ENCODE measurements at places on chromosomes 7 and 10.

- no peak for DNase-seq
Observed at GRCh38 chr10:58588673-58589265, 76.1 kb downstream of the BICC1 start.

- DNase-seq, result no peak
Observed at GRCh38 chr10:82661701-82662100, 786.7 kb downstream of the NRG3 start.

- peak; percentile 81 for DNase-seq
Observed at GRCh38 chr7:464454-465401, 54.9 kb downstream of the PDGFA start.

DNA sequence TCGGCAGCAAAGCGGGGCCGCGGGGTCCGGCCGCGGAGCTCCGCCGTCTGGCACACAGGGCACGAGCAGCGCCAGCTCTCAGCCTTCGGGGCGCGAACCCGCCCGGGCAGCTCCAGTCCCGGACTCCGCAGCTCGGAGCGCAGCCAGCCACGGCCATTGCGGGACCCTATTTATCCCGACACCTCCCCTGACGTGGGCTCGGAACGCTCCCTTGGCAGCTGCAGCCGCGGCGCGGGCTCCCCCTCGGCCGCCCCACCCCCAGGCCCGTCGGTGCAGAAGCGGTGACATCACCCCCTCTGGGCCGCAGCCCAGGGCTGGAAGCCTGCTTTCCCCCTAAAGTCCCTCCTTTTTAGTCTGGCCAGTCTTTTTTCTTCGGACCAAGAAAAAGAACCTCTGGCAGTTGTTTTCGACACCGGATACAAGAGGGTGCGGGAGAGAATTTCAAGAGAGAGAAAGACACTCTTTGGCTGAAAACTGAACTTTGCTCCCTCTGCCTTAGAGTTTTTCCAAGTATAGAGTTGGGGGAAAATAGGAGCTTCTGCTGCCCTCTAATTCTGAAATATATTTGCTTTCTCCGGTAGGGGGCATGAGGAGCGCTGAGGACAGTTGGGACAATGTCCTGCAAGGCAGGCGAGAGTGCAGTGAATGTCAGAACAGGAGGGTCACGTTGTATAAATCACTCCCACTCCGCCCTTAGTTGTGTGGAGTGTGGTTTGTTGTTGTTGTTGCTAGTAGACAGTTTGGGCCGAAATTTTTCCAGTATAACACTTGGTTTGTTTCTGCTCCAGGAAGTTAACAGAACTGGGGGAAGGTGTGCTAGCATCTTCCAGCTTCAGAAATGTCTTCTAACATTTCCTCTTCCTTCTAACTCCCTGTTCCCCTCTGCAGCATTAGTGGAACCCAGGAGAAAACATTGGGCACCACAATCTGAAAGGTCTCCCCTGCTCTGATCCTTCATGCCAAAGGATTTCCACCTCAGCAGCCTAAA lies at the start of gene SFRP4:
Gene SFRP4 (minus strand): TSS at position 145 of the 988 bp plus-strand sequence. CDS start 280 bp downstream, outside the sequence.
- DNase-seq, result peak; percentile 56

DNA sequence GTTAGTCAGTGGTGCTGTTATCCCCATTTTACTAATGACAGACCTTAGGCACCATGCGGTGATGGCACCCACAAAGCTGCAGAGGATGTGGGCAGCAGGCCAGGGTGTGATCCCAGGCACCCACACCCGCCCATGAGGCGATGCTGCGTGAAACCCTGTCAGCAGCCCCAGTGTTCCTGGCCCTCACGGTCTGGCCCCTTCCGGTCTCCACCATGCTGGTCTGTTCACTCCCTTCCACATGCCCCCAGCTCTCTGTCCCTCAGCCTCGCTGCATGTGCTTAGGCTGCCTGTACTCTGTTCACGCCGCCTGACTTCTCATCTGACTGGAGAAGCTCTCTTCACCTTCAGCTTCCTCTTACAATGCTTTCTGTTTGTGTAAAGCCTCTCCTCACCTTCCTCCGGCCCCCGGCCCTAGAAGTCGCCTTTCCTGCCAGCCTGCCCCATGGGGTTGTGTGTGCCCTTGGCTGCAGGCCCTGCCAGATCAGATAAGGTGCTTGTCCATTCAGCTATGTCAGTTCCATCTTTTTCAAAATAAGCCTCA lies 17.6 kb upstream of the ORAI2 start:
- DNase-seq, result peak; percentile 34

DNA sequence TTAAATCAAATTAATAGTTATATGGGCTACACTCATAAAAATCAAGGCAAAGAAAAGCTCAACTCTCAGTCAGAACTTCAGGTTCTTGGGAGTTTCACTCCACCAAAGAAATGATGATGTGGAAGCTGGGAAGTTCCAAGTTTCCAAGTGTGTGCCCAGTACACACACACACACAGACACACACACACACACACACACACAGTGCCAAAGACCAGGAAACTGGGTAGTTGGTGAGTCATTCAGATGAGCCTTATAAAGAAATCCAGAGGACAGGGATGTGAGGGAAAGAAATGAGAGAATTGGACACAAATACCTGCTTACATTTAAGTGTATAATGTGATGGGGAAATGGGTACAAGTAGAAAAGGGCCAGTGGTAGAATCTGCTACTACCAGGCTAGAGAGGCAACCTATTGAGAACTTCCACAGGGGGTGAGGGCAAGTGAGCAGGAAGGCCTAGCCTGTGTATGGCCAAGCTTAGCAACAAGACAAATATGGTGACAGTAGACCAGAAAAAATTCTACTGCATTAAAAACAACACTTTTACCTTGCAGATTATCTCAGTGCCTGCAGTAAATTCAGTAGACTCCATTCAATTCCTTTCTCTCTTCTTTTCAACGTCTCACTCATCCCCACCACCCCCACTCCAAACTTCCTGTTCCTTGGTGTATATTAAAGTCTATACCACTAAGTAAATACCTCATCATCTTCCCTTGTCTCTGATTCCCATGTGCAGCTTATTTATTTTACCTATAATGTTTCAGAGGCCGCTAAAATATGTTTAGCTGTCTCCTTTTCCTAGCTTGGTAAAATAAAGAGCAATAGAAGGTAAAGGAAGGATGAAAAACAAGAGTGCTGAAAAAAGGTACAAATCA lies 95.0 kb downstream of the CABCOCO1 start:
- peak; percentile 67 for DNase-seq

DNA sequence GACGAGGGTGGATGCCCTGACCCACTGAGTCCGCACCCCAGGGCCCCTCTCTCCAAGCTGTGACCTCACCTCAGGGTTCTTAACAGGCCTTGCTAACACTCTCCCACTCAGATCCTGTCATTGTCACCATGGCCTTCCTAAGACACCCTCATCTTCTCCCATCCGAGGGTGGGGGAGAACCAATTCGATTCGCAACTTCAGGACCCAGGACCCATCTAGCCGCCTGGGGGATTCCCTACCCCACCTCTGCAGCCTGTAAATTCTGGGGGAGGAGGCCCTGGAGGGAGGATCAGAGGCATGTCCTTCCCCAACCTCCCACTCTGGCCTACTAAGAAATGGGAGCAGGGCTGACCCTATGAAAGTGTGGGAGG lies 17.4 kb downstream of the TRIM8 start:
- no peak for DNase-seq

DNA sequence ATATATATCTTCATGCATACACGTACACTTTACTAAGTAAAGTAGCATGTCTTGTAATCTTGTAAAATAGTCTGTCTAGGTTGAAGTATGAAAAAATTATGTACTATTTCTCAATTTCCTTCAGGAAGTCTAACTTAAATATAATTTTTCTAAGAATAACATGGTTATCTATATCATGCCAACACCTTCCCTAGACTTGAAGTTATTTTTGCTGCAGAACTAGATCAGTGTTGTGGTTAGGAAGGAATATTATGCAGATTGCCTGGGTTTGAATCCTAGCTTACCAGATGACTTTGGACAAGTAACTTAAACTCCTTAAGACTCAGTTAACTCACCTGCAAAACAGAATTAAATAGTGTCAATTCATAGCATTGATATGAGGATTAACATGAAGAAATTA lies 142.2 kb upstream of the SEMA3A start:
- no peak for DNase-seq

DNA sequence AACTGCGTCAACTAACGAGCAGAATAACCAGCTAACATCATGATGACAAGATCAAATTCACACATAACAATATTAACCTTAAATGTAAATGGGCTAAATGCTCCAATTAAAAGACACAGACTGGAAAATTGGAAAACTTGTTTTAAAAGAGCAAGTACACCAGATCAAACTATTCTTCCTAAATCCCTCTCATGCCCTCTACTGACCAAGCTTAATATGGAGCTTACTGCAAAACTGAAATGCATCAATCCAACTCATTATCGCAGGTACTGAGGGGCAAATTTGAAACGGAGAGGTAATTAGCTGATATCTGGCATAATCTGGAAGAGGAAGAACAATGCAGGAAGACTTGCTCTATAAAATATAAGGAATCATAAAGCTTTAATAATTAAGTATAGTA lies 1223.8 kb downstream of the NXPH1 start:
- no peak for DNase-seq

GRCh38 chr10:119358152-119358512 lies 150.8 kb downstream of the GRK5 start:
- DNase-seq, result no peak

- DNase-seq, result no peak
Observed at GRCh38 chr7:45292481-45292880, 134.9 kb downstream of the RAMP3 start.

DNA sequence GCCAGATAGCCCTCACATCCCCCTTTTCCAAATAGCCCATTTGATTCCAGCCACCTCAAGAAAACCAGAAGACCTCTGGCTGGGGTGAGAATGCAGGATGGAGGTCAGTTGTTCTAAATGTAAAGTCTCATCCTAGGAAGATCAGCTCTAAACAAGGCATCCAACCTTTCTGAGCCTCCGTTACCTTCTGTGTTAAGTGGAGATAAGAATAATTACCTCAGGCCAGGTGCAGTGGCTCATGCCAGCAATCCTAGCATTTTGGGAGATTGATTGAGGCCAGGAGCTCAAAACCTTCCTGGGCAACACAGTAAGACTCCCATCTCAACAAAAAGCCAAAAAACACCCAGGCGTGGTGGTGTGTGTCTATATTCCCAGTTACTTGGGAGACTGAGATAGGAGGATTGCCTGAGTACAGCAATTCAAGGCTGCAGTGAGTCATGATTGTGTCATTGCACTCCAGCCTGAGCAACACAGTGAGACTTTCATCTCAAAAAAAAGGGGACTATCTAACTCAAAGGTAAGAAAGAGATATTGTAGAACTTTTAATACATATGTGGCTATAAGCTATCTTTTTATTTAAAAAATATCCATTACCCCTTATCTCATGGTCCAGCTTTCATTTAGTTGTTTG lies 43.5 kb downstream of the PRTFDC1 start:
- peak; percentile 55 for DNase-seq

DNA sequence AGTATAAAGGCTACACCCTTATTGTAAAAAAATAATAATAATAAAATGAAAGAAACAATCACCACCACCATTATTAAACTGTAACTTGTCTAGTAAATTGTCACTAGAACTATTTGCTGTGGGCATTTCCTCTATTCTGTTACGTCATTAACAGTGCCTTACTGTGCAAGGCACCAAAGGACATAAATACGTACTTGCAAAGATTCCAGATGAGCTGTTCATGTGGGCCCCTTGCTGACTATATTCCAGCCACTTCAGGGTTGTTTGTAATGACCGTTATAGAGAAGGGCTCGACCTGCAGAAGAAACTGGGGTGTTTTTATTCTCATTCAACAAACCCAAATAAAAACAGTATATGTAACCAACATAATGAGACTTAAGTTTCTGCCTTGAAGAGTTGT lies 60.4 kb downstream of the KLRG2 start:
- no peak for DNase-seq

- peak; percentile 83 for DNase-seq
Observed at GRCh38 chr7:55641273-55641691, 69.0 kb upstream of the VOPP1 start.

GRCh38 chr7:43879477-43879876 lies 10.2 kb upstream of the MRPS24 start:
- peak; percentile 77 for DNase-seq

DNA sequence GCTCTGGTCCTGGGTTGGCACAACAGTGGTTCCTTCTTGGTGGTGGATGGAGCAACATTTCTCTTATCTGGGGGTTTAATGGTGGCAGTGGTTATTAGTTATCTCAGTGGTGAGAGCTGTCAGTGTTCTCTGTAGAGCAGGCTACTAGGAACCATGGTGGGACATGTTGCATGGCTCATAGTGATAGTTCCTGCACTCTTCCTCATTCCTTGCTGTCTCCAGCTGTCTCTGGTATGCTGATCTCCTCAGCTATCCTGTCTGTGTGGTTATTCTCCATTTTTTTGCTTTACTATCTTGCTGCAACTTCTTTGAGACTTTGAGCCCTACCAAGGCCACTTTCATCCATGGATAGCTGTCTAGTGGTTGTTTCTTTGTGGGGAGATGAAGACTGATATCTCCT lies 44.0 kb downstream of the CCDC7 start:
- DNase-seq, result no peak

DNA sequence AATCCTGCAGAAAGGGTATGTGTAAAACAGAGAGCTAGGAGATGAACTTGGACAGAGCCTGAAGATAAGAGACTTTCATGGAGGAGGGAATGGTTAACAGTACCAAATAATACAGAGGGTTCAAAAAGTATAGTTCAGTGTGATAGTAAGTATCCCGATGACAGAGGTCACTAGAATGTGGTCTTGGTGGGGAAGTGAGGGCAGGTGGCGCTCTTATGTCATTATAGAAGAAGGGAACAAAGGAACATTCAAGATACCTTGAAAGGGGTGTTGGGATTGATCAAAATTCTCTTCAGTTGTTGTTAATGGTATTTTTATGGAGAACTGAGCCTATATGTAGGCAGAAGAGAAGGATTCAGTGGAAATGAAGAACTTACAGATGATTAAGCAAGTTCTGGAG lies 312.5 kb downstream of the SUGCT start:
- DNase-seq, result no peak

DNA sequence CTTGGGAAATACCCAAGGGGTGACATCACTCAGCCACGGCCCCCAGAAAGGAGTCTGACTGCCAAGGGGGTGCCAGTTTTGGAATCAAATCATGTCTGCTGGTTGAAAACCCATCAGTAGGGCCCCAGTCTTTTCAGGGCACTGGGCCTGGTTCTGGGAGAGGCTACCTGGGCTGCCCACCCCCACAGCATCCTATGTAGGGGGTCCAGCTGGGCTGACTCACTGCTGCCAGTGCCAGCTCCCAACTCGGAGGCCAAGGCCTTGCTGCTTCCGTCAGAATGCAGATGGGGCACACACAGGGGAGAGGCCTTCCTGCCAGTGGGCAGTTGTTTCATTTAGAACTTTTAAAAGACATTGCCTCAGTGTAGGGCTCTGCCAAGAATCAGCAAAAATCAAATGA lies 39.5 kb upstream of the DMBT1 start:
- DNase-seq, result peak; percentile 18

GRCh38 chr7:157007470-157008066 lies 2.9 kb downstream of the MNX1 start:
- DNase-seq, result no peak

DNA sequence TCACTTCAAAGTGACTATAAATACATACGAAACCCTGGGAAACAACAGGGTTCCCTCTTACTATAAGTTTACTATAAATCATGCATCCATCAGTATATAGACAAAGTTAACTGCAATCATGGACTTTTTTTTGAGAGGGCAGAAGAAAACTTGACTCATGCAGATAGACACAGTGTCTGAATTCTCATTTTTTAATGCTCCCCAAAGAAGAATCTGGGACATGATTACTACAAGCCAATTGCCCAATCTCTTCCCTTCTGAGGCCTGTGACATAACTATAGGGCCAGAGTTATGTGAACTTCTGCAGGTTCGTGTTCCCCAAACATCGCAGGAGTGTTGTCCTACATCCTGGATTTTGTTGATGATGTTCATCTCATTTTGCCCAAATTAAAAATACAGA lies 376.5 kb downstream of the KCNMA1 start:
- no peak for DNase-seq

- DNase-seq, result no peak
Observed at GRCh38 chr7:36464271-36464670, 74.6 kb downstream of the ANLN start.
